ENCODE measurements at places on chromosomes 3 and 15.

- no peak for DNase-seq
Measured at GRCh38 chr3:78822726-78823125, 945.1 kb downstream of the ROBO1 start.

DNA sequence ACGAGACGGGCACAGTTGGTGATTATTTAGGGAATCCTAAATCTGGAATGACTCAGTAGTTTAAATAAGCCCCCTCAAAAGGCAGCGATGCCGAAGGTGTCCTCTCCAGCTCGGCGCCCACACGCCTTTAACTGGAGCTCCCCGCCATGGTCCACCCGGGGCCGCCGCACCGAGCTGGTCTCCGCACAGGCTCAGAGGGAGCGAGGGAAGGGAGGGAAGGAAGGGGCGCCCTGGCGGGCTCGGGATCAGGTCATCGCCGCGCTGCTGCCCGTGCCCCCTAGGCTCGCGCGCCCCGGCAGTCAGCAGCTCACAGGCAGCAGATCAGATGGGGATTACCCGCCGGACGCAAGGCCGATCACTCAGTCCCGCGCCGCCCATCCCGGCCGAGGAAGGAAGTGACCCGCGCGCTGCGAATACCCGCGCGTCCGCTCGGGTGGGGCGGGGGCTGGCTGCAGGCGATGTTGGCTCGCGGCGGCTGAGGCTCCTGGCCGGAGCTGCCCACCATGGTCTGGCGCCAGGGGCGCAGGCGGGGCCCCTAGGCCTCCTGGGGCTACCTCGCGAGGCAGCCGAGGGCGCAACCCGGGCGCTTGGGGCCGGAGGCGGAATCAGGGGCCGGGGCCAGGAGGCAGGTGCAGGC is 318.0 kb downstream of the FGF12 start:
- peak; percentile 81 for DNase-seq

DNA sequence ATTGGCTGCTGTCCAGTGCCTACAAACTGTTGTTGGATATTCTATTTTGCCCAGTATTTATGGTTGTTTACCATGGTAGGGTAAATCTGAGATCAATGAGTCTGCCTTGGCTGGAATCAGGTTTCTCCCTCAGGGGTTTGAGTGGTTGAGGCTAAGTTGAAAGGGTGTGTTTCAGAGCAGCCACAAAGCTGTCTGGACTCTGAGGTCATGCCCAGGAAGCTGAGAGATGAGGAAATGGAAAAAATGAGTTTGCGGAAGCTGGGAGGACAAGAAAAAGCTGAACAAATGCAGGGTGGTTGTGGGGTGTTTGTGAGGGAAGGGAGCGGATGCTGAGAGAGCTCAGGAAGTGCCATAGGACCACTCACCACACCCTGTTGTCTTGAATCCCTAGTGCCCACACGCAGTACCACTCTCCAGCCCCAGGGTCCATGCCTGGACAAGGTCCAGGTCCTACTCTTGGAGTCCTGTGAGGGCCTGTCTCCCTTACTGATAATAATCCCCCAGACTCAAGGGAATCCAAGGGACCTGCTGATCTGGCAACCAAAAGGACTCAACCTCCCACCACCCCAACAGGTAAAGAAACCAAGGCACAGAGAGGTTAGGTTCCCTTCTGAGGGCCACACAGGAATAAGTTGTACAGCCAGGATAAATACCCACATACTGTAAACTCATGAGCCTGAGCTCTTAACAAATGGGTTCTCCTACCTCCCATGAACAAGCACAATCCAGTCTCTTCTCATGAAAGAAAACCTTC is 81.6 kb downstream of the PPCDC start:
- DNase-seq, result peak; percentile 25

- DNase-seq, result peak; percentile 62
Measured at GRCh38 chr15:89114990-89115389, 26.7 kb downstream of the ABHD2 start.

DNA sequence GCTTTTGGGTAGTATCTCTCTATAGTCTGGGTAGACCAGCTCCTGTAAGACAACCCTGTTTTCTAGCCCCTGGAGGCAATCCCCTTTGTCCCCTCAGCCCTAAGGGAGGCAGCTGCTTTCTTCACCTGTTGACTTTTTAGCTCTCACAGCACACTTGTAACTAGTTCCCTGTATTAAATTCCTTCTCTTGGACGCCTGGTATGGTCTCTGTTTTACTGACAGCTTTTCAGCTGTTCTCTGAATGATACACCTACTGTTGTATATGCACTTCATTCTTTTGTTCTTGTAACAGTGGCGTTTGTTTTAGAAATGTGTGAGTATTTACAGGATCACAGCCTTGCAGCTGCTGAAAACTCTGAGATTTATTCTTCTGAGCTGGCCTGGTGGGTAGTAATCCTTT is 413.0 kb upstream of the RBMS3 start:
- no peak for DNase-seq

DNA sequence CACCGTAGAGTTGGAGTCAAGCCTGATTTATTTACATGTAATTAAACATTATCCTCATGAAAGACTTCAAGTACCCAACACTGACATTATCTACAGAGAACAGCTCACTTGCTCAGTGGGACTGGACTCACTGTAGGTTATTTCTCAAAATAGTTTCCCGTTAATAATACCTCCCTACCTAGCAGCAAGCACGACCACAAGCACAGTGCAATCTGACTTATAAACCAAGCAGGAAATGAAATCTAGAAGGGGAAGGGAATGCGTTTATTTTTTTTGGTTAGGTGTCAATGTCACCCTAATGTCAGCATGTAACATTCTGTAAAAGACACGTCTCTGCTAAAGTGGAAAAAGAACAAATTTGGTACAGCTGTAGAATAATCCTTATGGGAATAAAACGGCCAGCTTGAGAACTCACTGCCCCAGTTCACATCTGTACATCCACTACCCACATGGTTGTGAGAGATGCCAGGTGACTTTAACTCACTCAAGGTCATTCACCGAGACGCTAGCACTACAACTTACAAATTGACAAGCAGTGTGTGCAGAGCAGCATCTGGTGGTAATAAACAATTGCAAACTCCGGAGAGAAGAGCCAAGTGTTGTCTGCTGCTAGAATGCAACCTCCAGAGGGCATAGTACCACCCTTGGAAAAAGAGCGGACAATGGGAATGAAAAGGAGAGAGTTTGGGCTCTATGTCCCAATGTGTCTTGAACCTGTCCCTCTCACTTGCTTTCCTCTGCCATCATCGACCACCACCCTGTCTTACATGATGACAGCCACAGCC is 242.5 kb downstream of the CADPS start:
- DNase-seq, result no peak

DNA sequence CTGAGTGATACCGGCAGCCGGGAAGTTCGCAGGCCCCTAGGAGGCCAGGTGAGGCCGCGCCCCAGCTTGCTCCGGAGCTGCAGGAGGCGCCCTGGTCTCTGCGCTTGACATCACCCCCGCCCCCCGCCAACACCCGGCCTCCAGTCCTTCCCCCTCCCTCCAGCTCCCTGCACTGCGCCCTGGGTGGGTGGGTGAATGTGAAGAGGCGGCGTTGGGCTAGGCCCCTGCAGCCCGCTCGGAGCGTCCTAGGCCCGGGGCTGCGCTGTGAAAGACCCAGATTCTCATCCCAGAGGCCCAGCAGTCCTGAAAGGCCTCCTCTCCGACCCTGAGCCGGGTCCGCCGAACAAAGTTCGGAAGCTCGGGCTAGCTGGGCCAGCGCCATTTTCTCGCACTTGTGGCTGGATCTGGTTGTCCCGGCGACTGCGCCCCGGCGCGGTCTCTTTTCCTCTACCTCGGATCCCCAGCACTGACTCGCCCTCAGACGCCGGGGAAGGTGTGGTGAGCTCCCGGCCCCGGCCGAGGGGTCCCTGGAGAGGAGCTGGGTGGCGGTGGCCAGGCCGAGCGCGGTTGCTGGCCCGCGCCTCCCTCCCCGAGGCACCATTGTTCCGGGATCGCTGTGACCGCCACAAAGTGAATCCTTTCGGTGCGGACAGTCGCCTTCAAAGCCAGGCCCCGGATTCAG is 12.9 kb downstream of the ZIC4 start:
- DNase-seq, result peak; percentile 87

GRCh38 chr3:16136055-16136454 is 38.4 kb upstream of the GALNT15 start:
- DNase-seq, result no peak

DNA sequence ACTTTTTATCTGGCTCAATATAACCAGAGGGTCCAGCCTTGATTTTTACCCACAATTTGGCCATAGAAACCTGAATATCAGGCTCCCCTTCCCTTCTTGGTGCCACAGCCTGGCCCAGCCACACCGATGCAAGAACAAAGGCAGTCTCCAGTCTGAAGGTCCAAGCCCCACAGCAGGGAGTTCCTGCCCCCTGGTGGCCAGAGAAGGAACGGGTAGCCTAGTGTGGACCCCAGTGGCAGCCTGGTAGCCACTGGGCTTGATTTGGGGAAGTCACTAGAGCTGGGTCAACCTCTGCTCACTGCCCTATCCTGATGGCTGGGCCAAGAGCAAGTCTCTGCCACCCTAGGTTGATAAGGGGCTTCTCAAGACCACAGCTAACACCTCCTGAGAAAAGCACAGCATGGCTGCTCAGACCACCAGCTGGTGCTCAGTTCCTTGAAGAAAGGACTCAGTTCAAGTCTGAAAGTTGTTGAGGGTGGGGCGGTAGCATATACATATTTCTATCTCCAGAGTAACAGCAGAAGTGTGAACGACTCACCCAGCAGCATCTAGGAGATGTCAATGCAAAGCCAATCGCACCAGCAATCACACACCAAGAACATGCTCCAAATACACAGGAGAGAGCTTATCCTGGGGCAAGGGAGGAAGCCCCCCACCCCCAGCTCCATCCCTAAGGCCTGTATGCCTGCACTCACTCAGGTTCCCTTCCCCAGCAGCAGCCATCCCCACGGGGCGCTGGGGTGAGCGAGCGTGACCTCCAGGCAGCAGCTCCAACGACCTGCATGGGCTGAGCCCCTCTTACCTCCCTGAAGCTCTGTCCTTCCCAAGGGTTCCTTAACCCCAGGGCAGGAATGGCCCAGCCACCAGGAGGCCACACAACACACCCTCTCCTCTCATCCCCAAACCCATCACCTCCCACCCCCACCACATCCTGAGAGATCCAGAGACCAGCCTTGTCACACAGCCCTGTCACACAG is 7.6 kb downstream of the PFKFB4 start:
- peak; percentile 92 for DNase-seq

GRCh38 chr3:197549261-197549885 is 6.4 kb downstream of the BDH1 start:
- peak; percentile 33 for DNase-seq

- DNase-seq, result no peak
Measured at GRCh38 chr3:32847528-32847927, 29.7 kb downstream of the TRIM71 start.

DNA sequence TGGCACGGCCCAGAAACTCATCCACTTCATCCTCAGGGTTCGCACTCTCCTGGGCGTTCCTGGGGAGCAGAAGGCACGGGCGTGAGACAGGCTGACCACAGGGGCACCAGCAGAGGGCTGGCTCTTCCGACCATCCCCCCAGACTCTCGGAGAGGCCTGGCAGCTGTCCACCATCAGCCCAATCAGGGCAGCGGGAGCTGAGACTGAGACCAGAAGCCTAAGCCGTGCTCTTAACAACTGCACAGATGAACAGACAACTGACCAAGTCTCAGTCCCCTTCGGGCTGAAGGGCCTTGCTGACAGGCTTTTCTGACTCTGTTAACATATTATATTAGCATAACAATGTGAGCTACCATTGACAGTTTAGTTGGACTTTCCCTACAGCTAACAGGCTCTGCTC is 118.0 kb downstream of the SEC22A start:
- peak; percentile 37 for DNase-seq

DNA sequence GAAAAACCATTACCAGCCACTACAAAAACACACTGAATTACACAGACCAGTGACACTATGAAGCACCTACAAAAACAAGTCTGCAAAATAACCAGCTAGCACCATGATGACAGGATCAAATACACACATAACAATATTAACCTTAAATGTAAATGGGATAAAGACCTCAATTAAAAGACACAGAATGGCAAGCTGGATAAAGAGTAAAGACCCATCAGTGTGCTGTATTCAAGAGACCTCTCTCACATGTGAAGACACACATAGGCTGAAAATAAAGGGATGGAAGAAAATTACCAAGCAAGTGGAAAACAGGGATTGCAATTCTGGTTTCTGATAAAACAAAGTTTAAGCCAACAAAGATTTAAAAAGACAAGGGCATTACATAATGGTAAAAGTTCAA is 482.7 kb upstream of the MCTP2 start:
- no peak for DNase-seq

DNA sequence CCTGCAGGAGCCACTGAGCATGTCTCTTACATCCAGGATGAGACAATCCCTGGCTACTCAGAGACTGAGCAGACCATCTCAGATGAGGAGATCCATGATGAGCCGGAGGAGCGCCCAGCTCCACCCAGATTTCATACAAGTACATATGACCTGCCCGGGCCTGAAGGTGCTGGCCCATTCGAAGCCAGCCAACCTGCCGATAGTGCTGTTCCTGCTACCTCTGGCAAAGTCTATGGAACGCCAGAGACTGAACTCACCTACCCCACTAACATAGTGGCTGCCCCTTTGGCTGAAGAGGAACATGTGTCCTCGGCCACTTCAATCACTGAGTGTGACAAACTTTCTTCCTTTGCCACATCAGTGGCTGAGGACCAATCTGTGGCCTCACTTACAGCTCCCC is 6.2 kb downstream of the MAP1A start:
- no peak for DNase-seq

DNA sequence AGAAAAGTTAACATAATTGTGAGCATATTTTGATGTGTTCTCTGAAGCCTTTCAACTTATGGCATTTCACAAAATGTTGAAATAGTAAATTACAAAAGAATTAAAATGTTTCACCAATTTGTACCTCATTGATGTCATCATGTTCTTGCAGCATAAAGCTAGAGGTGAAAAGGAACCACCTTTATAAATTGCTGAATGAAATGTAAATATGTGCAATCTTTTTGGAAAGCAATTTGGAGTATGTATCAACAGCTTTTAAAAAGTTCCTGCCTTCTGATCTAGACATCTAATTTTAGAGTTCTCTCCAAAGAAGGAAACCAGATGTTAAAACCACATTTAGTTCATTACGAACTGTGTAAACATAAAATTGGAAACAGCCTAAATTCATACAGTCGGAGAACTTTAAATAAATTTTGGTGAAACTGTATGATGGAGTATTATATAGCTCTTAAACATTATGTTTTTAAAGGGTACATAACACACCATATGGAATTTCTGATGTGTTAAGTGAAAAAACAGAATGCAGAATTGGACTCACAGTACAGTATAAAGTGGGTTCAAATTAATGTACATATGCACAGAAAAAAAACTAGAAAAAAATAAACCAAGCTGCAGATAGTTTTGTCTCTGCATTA is 311.2 kb upstream of the NAALADL2 start:
- no peak for DNase-seq

DNA sequence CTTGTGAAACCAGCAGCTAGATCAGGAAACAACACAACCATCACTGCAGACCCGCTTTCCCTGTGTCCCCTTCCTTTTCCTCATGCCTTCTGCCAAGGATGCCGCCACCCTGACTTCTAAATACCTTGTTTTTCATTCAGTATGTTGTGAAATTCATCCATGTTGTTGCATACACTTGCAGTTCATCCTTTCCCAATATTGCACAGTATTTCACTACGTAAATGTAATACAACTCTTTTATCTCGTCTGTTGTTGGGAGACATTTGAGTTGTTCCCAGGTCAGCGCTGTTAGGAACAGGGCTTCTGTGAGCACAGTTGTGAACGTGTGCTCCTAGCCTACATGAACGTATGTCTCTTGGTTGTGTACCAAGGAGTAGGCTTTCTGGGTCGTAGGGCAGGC is 24.2 kb downstream of the TLNRD1 start:
- DNase-seq, result no peak

Measured in eye (tissue), 1 donor.